ENCODE measurements at places on chromosomes 13 and 19.
A peak's percentile ranks its signal among the peaks of the same experiment; 100 is the strongest.

- no peak for DNase-seq
Observed at GRCh38 chr13:77372275-77372674, 45.4 kb upstream of the MYCBP2 start.

GRCh38 chr13:101399365-101399764 is 16.9 kb downstream of the NALCN start:
- no peak for DNase-seq

DNA sequence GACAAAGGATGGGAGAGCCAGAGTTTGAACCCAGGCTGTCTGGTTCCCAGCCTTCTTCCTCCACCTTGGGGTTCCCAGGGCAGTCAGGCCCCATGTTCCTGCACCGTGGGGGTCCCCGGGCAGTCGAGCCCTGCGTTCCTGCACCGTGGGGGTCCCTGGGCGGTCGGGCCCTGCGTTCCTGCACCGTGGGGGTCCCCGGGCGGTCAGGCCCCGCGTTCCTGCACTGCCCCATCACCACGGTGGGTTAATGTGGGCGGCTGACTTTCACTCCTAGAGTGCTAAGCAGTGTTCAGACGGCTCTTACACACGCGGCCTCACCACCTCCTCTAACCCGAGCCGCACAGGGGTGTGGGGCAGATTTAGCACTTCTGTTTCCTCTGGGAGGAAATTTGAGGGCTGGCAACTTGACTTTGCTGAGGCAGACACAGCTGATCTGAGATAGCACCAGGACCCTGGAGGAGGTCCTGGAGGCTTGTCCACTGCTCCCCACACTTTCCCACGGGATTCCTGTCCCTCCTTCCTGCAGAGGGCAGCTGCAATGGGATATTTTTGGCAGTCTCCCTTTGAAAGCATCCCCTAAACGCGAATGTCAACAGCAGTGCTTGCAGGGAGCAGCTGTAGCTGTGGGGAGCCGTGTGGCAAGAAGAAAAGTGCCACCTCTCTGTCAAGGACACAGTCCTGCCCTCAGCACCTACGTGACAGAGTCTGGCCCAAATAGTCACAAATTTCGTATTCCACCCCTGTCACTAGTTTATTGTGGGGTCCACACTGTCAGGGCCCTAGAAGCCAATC is 239.4 kb downstream of the TEX29 start:
- no peak for DNase-seq

- peak; percentile 19 for DNase-seq
Observed at GRCh38 chr13:111153977-111154332, 38.8 kb downstream of the ARHGEF7 start.

DNA sequence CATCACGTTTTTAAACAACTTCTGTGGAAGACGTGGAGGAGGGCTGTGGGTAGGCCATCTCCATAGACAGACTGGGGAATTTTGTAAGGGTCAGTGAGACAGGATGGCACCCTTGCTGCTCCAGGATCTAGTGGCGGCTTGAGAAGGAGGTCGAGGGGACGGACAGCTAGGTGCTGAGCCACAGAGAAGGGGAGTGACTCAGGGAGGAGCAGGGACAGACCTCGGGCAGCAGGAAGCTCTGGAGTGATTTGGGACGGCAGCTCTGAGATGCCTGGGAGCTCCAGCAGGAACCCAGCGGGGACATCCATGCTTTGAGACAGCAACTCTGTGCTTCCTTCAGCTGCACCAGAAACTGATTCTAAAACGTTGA is 169.1 kb upstream of the SOX1 start:
- no peak for DNase-seq

DNA sequence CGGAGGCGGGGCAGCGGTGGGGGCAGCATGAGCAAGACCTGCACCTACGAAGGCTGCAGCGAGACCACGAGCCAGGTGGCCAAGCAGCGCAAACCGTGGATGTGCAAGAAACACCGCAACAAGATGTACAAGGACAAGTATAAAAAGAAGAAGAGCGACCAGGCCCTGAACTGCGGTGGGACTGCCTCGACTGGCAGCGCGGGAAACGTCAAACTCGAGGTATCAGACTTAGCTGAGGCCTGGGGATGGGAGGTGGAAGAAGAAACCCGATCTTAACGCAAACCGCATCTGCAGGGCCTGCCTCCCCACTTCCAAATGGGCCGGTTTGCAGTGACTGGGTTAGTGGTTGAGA is 693 bp downstream of the RFXAP start:
- no peak for DNase-seq

DNA sequence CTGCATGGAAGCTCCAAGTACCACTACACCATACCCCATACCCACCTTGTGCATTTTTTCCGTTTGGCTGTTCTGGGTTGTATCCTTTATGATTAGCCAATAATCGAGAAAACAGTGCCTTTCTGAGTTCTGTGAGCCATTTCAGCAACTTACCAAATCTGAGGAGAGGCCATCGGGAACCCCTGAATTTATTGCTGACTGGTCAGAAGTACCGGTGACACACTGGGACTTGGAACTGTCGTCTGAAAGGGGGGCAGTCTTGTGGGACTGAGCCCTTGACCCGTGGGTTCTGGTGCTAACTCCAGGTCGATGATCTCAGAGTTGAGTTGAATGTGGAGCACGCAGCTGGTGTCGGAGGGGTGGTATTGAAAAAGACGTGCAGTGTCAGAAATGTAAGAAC is 15.0 kb downstream of the UPF3A start:
- DNase-seq: no peak

GRCh38 chr19:36225219-36225892 is 10.4 kb downstream of the ZNF146 start:
- peak; percentile 4 for DNase-seq

DNA sequence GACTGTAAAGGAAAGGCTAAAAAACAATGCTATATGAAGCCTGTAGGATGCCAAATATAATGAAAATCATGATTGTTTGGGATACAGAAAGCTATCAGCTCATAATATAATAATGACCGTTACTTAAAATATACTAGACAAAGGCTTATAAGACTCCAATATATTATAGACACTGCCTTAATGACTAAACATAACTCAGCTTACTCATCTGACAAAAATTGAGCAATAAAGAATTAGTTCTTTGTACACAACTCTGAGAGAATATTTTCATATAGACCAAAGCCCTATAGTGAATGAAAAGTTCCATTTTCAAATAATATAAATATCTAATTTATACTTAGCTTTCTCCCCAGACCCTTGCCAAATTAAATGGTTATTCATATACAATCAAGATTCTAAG is 283.3 kb downstream of the DIAPH3 start:
- no peak for DNase-seq

DNA sequence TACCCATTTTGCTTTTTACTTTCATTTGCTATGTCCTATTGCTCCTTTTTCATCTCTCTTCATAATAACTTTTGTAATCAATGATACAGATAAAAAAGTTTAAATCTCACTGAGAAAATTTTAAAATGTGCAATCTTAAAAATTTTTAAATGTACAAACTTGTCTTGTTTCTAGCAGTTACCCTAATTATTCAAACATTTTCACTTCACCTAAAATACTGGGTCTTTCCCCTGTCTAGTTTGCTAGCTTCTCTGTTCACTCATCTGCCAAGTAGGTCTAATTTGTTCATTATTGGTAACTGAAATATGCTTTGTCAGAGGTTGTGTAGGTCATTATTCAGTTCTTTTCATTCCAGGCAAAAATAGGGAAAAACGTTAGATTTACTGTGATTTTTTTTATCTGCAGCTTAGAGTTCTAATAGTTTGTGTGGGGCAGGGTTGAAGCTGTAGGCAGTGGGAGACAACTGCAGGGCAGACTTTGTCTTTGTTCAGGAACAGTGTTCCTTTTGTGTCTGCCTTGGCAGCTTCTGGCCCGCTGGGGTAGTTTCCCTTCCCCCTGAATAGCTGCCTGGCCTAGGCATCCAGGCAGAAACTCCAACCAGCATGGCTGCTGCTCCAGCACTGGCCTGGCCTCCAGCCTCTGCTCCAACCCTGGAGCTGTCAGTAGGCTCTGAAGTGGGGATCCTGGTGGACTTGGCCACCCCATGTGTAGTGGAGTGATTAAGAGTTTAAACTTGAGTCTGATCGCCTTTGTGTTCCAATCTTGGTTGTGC is 48.5 kb downstream of the WDFY2 start:
- no peak for DNase-seq

DNA sequence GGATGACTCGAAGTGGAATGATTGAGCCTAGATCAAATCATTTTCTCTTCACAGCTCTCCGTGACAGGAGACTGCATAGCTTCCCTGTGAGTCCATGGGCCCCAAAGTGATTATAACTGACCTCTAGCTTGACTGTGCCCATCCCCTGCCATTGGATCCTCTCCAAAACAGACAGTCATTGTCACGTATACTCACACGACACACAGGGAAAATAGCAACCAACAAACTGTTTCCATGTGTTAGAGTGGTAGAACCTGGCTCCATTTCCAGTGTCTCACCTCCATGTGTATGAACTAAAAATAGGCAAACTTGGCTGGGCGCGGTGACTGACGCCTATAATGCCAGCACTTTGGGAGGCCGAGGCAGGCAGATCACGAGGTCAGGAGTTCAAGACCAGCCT is 48.8 kb upstream of the NPAS1 start:
- peak; percentile 84 for DNase-seq

DNA sequence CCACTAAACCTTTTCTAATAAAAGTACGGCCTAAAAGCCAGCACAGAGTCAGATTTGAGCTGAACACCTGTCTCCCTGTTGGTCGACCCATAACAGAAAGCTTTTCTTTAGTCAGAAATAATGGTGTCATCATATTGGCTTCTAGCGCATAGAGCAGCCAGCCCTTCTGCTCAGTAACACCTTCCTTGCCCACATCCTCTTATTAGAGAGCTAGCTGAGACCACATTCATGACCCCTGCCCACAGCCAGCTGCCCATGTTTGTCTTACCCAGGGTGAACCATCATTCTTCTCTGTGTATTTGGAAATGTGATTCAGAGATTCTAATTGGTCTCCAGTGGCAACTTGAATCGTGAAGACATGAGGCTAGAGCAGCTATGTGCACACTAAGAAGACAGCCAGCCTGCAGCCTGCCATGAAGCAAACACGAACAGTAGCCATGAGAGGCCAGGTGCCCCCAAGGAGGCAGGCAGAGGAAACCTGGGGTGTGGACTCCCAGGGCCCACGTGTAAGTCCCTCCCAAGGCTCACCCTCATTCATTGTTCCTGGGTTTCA is 82.3 kb upstream of the PDCD5 start:
- no peak for DNase-seq

DNA sequence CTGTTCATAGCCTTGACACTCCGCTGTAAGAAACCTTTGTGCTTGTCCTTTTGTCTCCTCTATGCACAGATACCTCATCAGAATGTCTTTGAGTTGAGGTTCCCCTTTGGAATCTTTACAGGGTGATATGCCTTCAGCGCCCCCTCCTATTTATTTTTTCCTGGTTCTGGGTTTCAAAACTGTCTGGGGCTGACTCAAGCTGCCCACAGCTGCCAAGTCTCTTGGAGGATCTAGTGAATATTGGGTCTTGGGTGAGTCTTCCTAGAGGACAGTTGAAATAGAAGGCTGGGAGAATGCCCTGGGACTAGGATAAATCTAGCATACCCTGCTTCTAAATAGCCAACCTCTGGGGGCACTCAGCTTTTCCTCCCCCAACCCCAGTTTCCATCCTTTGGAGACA is 930 bp downstream of the ZNF136 start:
- DNase-seq: no peak

DNA sequence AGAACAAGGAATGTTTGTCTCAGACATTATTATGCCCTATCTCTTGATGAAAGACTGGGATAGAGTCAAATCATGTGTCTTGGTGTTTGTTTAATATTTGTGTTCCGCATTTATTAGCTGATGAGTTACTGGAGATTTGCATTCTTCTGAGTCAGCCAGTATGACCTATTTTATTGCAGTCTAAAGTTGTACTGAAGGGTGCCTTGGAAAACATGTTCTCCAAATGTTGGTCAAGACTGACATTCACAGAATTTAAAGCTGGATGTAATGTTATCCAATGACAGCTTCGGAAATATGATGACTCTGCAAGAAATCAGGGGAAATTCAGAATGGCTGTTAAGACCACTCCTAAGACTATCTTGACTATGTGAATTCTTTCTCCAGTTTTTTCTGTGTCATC is 134.0 kb downstream of the KCNRG start:
- DNase-seq: no peak

GRCh38 chr13:22198001-22198400 is 527.1 kb downstream of the FGF9 start:
- DNase-seq: no peak

DNA sequence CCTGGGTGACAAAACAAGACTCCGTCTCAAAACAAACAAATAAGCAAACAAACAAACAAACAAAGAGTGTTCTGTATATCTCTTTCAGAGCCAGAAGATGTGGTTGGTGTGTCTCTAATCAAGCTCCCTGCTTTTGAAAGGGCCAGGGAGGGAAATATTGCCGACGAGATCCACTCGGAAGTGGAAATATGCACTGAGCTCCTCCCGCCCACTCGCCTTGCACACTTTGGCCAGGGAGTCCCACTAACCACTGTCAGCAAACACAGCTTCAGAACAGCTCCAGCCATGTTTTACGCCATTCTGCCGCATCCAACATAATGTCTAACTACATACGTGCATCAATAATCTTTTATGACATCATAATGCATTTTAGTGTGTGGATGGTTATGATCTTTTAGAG is 155.5 kb upstream of the VSTM2B start:
- no peak for DNase-seq

- DNase-seq: no peak
Observed at GRCh38 chr13:79531542-79532254, 50.7 kb downstream of the NDFIP2 start.

GRCh38 chr13:99015606-99016490 is 38.0 kb upstream of the DOCK9 start:
- DNase-seq: no peak

- DNase-seq: no peak
Observed at GRCh38 chr19:5645409-5645808, 22.5 kb downstream of the SAFB start.

- DNase-seq: no peak
Observed at GRCh38 chr13:63208826-63209225, 1793.2 kb upstream of the PCDH20 start.

- no peak for DNase-seq
Observed at GRCh38 chr19:46634045-46634655, 1.9 kb downstream of the GNG8 start.

DNA sequence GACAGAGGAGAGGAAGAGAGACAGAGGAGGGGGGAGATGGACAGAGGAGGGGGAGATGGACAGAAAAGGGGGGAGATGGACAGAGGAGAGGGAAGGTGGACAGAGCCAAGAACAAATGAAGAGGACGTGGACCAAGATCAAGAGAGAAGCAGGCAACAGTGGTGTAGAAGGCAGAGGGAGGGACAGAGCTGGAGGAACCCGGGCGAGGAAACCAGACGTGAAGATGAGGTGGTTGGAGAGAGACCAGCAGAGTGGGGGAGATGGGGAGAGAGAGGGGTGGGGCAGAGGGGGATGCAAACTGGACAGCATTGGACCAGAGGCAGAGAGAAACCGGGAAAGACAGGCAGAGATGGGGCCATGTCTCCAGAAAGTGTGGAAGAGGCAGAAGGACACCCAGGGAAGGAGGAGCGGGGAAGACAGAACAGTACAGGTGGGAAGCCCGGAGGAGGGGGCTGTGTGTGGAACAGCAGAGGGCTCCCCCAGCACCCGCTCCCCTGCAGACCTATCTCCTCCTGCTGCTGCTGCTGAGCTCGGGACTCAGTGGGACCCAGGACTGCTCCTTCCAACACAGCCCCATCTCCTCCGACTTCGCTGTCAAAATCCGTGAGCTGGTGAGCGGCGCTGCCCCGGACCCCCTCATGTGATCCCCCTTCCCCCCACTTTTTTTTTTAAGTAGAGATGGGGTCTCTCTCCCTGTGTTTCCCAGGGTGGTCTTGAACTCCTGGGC is 1.3 kb downstream of the FLT3LG start:
- DNase-seq: no peak

All from amniotic stem cell (primary cell).